ENCODE measurements at places on chromosomes 16 and 17. TPM values are rescaled to one million over a fixed set of nuclear protein-coding genes. Genes with fewer than 3 reads are reported as not detected.

Gene TP53I13
- 21.4 TPM for total RNA-seq

Gene PYY
- total RNA-seq, result not detected

DNA sequence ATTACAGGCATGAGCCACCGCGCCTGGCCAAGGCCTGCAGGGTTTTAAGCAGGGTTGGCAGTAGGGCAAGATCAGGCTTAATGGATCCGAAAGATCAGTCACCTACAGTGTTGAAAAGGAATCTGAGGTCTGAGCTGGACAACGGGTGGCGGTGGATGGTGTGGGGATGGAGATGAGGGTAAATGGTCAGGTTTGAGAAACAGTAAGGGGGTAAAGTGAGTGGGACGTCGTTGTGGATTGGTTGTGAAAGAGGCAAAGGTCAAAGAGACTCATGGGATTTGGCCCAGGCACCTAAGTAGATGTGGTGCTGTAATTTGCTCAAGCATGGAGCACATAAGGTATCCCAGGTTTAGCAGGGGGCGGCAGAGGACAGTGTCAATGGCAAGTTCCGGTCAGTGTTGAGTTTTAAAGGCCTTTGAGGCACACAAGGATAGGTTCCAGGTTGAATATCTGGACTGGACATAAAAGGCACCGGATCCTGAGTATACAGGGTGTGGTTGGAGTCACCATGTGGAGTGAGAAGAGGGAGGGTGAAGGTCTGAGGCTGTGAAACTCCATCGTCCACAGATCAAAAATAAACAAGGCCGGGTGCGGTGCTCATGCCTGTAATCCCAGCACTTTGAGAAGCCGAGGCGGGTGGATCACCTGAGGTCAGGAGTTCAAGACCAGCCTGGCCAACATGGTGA, 1.1 kb upstream of the SLC16A5 start:
- no peak for DNase-seq

GRCh38 chr17:29640981-29641642, 18.4 kb upstream of the CORO6 start:
- no peak for DNase-seq

GRCh38 chr16:81457326-81458133, 12.9 kb downstream of the CMIP start:
- no peak for DNase-seq

GRCh38 chr17:20173091-20173490, 163.9 kb downstream of the SPECC1 start:
- no peak for DNase-seq

GRCh38 chr16:58651965-58652348, 22.3 kb upstream of the CNOT1 start:
- no peak for DNase-seq

Gene MT3
- total RNA-seq, result not detected

- no peak for DNase-seq
Observed at GRCh38 chr16:70579248-70579647, 55.6 kb downstream of the SF3B3 start.

Gene AATK
- not detected for total RNA-seq

DNA sequence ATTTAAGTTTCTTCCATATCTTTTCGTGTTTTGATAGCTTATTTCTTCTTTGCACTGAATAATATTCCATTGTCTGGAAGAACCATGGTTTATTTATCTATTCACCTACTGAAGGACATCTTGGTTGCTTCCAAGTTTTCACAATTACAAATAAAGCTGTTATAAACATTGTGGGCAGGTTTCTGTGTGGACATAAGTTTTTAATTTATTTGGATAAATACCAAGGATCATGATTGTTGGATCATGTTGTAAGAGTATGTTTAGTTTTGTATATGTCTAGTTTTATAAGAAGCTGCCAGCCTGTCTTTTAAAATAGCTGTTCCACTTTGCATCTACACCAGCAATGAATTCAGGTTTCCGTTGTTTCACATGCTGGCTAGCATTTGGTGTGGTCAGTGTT, 339.4 kb downstream of the CDH11 start:
- no peak for DNase-seq

GRCh38 chr17:2723505-2723996, 12.0 kb upstream of the CLUH start:
- DNase-seq, result no peak

Gene HOXB6
- not detected for total RNA-seq

DNA sequence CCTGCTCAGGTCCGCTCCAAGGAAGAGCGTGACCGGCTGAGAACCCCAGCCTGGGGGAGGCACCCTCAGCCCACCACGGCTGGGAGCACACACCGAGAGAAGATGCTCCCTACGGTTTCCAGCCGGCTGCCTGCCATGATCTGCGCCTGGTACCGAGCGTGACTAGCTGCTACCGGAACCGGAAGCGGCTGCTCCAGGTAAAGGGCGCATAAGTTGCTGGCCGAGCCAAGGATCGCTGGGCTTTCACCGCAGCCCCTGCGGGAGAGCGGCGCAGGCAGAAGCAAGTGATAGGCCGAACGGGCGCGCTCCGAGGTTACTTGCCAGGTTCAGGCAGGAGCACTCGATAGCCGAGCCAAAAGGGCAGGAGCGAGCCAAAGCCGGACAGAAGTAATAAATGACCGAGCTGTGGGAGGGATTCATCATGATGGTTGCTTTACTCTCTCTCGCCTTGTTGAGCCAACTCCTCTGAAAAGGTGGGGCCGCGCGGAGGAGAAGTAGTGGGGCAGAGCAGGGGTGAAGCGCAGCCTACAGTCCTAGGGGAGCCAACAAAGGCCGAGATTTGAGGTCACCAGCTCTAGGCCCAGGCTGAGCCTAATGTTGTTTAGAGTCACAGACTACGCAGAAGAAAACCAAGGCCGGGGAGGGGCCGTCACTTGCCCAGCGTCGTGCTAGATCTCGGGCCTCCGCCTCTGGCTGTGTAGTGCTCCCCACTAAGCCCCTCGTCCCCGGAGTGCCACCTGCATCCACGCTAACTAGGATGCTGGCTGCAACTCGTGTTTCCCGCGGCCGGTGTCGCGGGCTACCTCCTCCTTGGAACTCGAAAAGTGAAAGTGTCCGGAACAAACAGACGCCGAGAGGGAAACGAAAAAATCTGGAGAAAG, at the start of gene MRPS23:
MRPS23 (minus strand) TSS at position 171 of the 881 bp plus-strand sequence; CDS start at position 137, 34 bp downstream.
- peak; percentile 93 for DNase-seq

Gene ARHGDIG
- not detected for total RNA-seq

All from esophagus squamous epithelium (tissue), 5 donors.